ENCODE measurements at places on chromosomes 7 and 10.

GRCh38 chr7:54080971-54081370 lies 461.2 kb upstream of the VSTM2A start:
- DNase-seq: no peak

- DNase-seq: no peak
Measured at GRCh38 chr7:77944183-77945182, 145.9 kb downstream of the PHTF2 start.

DNA sequence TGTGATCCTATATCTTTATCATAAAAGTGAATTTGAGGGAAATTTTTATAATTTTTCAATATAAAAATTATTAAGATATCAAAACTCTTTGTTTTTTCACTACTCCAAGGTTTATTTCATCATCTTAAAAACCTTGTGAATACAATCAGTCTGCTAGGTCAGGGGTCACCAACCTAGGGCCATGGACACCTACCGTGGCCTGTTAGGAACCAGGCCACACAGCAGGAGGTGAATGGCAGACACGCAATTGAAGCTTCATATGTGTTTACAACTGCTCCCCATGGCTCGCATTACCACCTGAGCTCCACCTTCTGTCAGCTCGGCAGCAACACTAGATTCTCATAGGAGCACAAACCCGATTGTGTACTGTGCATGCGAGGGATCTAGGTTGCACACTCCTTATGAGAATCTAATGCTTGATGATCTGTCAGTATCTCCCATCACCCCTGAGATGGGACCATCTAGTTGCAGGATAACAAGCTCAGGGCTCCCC lies 271.2 kb upstream of the C7orf33 start:
- no peak for DNase-seq

GRCh38 chr10:81920213-81920829 lies 45.3 kb downstream of the NRG3 start:
- DNase-seq: no peak

DNA sequence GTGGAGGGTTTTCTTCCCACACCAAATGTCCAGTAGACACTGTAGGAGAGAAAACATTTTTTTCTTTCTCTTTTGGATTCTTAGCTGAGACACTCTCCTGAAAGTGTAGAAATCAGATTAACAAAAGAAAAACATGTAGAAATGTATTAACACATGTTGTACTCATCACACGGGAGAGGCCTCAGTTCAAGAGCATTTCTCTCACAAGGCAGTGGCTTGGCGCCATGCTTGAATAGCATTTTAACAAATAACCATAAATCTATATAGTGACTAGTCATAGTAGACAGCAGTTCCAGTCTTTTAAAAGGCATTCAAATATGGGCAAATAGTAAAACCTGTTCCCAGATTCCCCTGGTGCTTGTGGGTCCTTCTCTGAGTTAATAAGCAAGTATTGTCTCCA lies 38.3 kb upstream of the GHITM start:
- DNase-seq: no peak

DNA sequence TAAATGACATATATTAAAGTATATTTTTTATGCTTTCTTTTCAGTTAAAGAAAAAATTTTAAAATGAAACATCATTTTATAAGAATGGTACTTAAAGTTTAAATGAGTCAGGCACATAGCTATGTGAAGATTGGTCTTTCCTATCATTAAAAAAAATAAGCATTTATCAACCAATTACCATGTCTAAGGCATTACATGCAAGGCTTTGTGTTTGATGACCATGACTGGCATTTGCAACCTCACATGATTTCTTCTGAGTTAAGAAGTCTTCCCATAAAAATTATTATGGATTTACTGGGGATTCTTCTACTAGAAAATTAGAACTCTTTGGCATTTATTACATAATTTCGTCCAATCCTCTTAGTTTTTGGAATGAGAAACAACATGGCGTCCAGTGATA lies 776.1 kb downstream of the MAGI2 start:
- DNase-seq: no peak

DNA sequence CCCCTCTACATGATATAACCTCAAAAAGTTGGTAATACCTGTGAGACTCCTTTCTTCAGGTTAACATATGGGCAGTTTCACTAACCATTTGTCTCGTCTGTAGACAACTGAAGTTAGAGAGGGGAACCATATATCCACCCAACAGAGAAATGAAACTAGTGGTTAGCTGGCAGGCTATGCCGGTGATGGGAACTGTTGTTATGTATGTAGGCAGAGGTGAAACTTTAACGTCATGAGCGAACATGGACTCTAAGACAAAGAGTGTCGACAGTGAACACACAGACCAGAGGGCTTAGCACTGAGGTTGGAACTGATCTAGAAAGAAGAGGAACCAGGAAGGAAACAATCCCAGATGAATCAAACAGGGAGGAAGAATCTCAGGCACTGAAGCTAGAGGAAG lies 112.4 kb downstream of the ELMO1 start:
- DNase-seq: no peak

All from RPMI7951 (cell line).